ENCODE measurements at places on chromosomes 7 and 10.

GRCh38 chr7:93036807-93037206 lies 81.0 kb downstream of the SAMD9 start:
- no peak for DNase-seq

GRCh38 chr7:101859411-101860106 lies 42.1 kb downstream of the CUX1 start:
- DNase-seq, result no peak

- no peak for DNase-seq
Observed at GRCh38 chr7:85386460-85386859, 199.6 kb upstream of the SEMA3D start.

GRCh38 chr7:140304191-140304799 lies 94.0 kb downstream of the SLC37A3 start:
- no peak for DNase-seq

DNA sequence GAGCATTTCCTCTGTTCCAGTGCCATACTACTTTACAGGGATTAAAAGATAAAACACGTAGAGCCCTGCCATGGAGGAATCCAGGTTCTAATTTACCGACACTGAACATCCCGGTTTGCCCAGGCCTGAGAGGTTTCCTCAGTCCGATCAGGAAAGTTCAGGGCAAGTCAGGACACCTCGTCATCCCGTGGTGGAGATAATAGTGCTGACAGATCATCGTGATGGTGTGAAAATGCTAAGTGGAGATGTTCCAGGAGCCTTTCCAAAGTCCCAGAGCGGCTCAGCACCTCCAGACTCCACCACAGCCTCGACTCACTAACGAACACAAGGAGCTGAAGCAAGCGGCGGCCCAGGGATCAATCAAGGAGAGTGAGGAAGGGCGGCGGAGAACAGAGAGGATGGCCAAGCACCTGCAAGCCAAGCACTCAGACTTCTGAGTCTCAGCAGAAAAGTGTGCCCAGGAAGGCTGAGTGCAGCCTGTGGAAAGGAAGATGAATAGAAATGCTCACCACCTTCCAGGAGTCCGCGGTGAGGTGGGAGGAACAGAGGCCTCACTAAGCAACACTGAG lies 103.7 kb upstream of the VWC2 start:
- DNase-seq, result no peak

DNA sequence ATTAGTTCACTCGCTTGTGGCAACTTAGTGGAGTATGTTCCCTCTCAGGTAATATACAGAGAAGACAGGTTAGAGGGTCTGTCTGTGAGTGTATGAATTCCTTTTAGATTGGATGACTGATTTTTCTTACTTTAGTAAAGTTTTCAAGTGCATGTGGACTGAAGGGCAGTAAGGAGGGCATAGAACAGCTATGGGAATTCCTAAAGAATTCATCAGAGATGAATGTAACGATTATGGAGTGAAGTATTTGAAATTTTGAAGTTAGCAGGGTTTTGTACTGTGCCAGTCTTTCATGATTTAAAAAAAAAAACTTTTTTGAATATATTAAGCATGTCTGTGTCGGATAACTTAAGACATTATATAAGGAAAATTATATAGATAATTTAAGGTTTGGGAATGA lies 15.5 kb downstream of the MAPK8 start:
- peak; percentile 47 for DNase-seq

- DNase-seq, result no peak
Observed at GRCh38 chr7:148014541-148014940, 576.0 kb upstream of the C7orf33 start.

- no peak for DNase-seq
Observed at GRCh38 chr10:89303161-89303560, 1.3 kb downstream of the IFIT2 start.

GRCh38 chr7:149753375-149754233 lies 19.8 kb downstream of the ZNF467 start:
- DNase-seq, result peak; percentile 24

- no peak for DNase-seq
Observed at GRCh38 chr7:138695106-138695505, 6.1 kb downstream of the SVOPL start.

- DNase-seq, result no peak
Observed at GRCh38 chr10:43694526-43694925, 45.8 kb upstream of the ZNF32 start.

DNA sequence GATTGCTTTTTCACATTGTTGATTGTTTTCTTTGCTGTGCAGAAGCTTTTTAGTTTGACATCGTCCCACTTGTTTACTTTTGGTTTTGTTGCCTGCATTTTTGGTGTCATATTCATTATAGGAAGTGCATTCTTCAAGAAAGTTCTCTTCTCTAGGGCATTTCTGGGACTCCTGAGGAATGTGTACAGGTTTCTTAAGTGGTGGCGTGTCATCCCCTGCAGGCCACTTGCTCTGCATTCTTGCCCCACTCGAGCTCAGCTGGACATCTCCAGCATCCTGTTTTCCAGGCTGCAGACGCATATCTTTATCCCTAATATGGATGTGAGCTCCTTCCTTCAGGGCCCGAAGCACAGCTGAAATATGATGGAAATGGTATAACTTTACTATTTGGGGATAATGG lies 255.6 kb upstream of the HABP2 start:
- peak; percentile 90 for DNase-seq

DNA sequence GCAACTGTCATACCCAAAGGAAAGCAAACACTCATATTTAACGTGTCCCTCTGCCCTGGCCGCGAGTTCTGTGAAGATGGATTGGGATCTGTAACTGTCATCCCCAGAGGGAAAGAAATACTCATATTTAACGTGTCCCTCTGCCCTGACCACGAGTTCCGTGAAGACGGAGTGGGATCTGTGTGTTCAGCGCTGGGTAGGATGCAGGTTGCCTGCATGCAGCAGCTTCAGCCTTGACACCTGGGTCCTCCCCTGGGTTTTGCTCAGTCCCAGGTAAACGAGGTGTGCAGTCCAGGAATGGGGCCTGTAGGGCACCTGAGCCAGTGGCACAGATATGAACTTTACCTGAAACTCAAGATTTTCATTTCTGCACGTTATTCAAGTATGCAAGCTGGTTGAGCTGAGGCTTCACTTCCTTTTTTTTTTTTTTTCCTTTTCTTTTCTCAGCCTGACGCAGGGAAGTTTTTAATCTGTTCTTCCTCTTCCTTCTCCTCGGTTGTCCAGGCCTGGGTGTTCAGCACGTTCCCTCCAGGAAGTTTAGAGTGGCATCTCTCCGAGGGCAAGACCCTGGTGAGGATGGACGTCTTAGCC lies 159.0 kb upstream of the SHH start:
- no peak for DNase-seq

GRCh38 chr7:22452960-22453558 lies 46.9 kb downstream of the STEAP1B start:
- no peak for DNase-seq

DNA sequence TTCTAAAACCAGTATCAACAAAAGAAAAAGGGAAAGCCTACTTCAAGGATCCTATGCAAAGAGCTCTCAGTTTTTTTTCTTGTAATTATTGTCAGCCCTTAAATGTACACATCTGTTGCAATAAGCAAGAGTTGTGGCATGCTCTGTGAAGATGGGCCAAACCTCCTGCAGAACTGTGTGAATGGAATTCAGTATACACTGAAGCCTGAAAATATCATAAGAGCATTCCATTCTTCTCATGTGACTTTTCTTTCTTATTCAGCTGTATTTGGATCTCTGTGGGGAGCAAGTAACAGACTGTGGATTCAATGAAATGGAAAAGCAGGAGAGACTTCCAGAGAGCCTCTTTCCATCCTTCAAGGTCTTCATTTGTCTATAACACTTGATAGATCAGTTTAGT lies 130.7 kb downstream of the SAMD9 start:
- peak; percentile 43 for DNase-seq

DNA sequence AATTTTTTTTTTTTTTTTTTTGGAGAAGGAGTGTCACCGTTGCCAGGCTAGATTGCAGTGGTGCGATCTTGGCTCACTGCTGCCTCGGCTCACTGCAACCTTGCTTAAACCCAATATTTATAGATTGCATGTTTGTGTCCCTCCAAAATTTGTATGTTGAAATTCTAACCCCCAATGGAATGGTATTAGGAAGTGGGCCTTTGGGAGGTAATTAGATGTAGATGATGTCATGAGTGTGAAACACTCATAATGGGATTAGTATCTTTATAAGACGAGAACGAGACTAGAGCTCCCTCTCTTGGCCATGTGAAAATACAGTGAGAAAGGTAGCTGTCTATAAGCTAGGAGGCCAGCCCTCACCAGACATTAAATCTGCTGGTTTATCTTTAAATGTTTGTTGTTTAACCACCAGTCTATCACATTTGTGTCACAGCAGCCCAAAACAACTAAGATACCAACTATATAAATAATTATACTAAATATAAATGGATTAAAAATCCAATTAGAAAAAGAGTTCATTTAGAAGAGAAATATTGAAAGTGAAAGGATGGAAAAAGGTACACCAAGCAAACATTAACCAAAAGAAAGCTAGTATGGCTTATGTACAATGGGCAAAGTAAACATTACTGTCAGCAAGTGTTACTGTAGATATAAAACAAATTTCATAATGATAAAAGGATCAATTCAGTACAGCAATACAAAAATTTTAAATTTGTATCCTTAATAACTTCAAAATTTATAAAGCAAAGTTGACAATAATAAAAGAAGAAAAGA lies 9.3 kb downstream of the TCAF1 start:
- peak; percentile 38 for DNase-seq

GRCh38 chr7:107386548-107387102 lies 83.2 kb upstream of the GPR22 start:
- DNase-seq, result no peak

DNA sequence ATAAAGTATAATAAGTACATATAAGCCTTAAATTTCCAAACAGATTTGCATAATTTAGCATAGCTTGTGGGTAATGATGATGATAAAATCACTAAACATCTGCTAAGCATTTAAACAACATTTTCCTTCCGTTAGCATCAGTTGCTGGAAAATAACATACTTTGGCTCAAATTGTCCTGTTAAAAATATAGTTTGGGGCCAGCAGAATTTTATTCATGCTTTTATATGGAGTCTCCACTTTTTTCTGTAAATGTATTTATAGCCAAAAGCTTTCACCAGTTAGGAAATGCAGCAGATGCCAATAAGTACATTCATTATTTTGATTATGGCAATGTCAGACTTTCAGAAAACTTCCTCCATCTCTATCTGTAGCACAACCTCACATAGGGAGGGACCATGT lies 107.2 kb downstream of the CNTNAP2 start:
- no peak for DNase-seq

DNA sequence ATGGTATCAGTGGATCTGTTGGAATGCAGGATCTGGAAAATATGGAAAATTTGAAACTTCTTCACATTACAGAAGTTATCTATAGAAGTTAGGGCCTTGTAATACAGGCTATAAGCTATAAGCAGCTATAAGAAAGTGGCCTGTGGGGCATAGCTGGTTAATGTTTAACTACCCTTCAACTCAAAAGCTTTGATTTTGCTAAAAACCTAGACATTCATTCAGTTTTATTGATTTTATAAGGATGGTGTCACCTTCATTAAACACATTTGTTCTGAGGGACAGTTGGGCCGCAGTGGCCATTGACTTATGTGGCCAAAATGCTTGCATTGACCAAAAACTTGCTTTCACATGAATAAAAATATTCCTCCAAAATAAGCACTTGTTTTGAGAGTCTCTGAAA lies 13.1 kb upstream of the AKR1C3 start:
- no peak for DNase-seq

- no peak for DNase-seq
Observed at GRCh38 chr10:20714518-20714917, 182.6 kb downstream of the NEBL start.

DNA sequence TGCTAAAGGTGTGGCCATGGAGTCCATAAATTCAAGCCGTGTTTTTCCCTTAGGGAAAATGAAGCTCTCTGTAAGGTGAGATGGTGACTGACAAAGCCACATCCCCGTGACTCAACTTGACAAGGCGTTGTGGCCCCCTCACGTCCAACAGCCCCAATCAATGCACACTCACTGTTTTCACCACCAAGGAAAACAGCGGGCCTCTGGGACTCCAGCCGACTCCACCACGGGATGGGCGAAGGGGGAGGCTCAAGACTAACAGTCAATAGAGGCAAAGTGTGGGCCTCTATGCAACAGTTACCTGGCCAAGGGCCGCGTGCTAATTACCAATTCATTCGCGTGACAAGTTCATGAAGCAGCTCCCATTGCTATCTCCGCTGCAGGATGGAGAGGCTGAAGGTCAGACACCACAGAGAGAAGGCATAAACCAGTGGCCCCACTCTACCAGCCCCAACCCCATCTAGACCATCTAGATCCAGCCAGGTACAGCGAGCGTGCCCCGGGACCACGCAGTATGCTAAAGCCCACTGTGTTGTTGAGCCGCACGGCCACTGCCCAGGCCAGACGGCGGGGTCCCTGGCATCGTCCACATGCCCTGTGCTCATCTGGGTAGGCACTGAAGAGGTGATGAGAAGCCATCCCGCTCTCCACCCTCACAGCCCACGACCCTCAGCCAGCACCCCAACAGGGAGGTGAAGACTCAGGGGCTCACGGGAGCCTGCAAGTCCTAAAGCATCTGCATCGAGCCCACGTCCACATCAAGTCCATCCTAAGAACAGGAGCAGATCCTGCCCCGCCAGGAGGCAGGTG lies 76.1 kb downstream of the PROSER2 start:
- no peak for DNase-seq

- no peak for DNase-seq
Observed at GRCh38 chr7:153935095-153935494, 117.1 kb upstream of the DPP6 start.

DNA sequence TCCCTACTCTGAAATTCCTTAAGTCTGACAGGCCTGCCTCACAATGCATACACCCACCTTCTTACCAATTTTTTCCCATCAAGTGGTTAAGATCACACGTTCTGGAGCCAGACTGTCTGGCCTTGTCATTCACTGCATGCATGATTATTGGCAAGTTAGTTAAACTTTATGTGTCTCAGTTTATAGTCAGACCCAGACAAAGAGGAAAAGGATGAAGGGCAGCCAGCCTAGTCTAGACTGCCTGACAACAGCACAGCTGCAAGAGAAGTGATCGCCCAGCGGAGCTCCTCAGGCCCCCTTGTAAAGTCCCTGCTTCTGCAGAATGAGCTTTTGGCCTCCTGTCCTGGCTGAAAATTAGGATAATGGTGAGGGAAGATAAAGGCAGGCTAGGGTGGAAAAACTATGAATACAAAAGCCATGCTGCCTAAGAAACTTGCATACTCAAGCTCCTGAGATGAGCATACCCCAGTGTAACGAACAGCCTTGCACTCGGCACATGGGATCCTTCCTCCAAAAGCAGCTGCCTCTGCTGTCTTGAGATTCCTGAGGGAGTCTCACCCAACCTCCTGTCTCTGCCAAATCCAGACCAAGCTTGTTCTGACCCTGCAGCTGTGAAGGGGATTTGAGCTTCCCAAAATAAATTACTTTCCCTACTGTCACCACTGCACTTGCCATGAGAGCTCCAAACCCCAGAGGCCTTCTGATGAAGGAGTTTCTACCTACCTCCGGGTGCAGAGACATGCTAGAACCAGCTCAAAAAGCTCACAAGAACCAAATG lies 26.7 kb upstream of the MRLN start:
- no peak for DNase-seq

GRCh38 chr10:88849234-88849633 lies 2.4 kb downstream of the ANKRD22 start:
- peak; percentile 22 for DNase-seq

DNA sequence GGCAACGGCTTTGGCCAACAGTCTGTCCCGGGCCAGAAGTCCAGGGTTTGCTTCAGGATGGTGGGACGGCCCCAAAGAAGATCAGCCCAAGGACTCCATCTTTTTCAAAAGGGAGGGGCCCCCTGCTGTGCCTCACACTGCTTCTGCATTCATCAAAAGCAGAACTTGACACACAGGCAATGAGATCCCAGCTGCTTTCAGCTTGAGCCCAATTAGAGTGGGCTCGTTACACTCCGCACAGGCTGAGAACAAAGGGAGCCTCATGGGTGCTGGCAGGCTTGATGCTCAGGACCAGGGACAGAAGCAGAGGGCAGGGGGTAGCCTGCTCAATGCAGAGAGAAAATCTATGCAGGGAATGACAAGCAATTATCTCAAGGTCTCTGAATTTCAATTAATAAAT lies 45.5 kb downstream of the VOPP1 start:
- DNase-seq, result no peak
